ENCODE measurements at places on chromosomes 5 and 9.
A peak's percentile ranks its signal among the peaks of the same experiment; 100 is the strongest.

DNA sequence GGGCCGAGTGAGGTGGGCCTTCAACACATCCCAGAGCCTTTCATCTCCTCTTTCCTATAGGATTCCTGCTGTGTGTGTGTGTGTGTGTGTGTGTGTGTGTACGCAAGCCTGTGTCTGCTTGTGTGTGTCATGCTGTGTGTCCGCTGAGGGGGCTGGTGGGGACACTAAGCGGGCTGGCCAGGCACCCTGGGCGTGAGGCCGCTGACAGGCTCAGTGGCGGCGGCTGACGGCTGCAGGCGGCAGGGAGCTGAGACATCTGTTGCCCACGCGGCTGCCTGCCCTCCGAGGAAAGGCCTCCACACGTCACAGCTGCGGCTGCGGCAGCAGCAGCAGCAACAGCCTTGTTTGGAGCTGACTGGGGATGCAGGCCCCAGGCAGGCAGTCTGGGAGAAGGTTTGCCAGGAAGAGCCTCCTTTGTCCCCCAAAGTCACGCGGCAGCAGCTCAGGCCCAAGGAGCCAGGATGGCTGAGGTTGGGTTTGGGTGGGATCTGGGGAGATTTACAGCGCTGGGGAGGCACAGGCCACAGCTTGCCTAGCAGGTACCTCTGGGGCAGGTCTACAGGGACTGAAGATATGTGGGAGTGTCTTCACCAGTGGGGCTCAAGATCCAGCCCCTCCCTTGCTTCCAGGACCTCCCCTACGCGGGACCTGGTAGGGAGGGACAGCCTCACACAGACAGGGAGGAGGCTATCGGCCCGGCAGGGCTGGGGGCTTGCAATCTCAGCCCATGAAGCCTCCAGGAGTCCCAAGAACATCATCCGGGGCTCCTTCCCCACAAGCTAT lies 1.8 kb downstream of the PDLIM4 start:
- no peak for DNase-seq

GRCh38 chr5:169788168-169788567 lies 151.1 kb downstream of the DOCK2 start:
- DNase-seq = no peak

DNA sequence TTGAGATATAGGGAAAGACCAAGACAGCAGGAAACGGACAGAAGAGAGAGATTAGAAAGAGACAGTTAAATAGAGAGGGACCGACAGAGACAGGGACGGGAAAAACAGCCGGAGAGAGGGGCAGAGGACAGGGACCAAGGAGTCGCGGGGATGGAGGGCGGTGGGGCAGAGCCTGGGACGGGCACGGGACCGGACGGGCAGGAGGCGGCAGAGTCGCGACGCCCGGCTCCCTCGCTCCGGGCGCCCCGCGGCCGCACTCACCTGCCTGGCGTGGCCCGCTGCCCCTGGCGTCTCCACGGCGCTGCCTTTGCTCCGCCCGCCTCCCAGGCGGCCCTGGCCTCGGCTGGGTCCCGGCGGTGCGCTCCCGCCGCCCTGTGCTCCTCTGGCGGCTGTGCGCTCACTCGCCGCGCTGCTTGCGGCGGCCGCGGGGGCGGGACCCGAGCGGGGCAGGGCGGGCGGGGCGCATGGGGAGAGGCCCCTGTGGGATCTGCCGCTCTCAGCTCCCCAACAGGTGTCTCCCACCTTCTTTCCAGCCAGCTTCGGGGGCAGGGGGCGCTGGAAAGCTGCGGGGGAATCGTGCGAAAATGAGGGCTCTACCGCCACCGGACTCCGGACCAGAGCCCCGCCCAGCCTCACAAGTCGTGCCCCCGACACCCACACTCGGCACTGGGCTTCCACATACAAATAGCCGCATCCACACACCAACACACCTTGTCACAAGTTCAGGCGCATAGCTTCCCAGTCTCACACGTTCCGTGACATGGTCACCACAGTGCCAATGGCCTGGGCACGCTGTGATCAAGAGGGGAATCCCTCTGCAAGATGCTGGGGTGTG lies at the start of gene ARID3C:
TSS of gene ARID3C (minus strand) at position 411 of the 835 bp plus-strand sequence. CDS start 1,052 bp downstream, outside the sequence.
- peak; percentile 10 for DNase-seq

DNA sequence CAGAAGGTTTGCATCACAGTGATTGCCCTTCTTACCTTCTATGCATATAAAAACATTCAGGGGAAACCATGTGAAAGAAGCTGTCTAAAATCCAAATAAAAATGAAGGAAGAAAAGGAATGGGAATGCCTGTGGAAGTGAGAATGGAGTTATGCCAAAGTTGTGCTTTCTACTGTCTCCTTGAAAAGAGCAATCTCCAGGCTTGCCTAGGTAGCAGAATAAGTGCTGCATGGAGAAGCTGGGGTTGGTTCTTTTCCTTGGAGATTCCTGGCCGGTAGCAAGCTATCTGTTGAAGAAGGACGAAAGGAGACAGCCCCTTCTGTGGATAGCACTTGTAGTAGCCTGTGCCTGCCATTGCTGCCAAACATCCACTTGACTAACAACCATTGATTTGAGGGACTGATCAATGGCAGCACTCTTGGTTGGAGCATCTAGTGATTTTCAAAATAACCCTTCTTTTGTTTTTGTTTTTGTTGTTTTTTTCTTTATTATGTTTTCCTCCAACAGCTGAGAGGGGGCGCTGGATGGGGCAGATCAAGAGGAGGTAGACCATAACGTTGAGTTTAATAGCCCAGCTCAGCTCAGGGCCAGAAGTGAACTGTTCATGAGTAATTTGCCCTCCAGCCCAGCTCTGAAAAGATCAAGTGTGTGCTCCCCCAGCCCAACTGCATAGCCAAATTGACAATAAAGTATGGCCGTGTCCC lies 1.6 kb downstream of the PLCXD3 start:
- DNase-seq = no peak

- DNase-seq = peak; percentile 99
Observed at GRCh38 chr9:23826120-23826629, at the start of gene ELAVL2. Gene ELAVL2, minus strand, starts transcription at chr9:23826240. Its CDS starts 64,006 bp downstream, at chr9:23762234.

GRCh38 chr9:105195259-105195658 lies 49.2 kb upstream of the SLC44A1 start:
- no peak for DNase-seq

- no peak for DNase-seq
Observed at GRCh38 chr5:80752427-80752826, 97.6 kb upstream of the DHFR start.

GRCh38 chr9:93112864-93113389 lies 16.9 kb downstream of the CARD19 start:
- DNase-seq = no peak

GRCh38 chr5:151581812-151582583 lies 9.1 kb downstream of the FAT2 start:
- no peak for DNase-seq

GRCh38 chr9:93575796-93576257 lies 557 bp upstream of the PHF2 start:
- DNase-seq = no peak

DNA sequence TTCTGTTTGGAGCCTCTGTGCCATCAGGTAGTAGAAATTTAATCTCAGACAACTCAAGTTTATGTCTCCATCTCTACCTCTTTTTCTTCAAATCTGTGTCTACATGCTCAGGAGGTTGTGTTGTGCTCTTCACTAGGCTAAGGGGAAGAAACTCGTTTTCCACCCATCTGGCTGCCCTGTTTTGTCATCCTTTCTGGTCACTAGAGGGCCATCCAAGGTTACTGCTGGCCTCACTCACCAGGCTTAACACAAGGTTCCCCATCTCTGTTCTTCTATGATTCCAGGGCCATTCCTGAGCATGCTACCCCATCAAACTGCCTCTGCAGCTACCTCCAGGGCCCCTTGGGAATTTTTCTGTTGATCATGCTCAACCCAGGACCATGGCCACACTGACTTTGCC lies 213.3 kb upstream of the FBXL7 start:
- no peak for DNase-seq

DNA sequence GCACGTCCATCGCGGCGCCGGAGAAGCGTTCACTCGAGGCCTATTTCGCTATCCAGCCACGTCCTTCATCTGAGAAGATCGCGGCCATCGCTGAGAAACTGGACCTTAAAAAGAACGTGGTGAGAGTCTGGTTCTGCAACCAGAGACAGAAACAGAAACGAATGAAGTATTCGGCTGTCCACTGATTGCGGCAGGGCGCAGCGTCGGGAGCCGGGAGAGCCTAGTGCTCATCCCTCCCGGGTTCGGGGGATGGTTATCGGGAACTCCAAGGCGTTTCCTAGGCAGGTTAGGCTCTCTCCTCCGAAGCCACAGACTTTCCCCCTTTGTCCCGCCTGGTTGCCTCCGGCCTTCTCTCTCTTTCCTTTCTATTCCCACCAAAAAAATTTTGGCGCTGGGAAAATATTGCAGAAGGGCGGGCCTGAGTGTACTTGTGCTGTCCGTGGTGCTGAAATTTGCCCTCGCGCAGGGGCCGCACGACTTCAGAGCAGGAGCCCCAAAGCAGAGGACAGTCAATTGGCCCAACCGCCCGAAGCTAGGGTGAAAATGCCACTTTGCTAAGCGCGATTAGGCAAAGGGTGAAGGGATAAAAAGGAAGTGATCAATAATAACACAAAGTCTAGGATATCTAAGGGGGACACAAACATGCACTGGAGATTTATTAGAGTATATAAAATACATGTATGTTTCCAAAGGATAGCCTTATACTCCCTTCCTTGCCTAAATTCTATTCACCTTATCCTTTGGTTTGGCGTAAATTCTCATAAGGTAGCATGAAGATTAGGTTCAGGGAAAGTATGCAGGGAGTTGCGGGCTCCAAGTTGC lies 1.8 kb downstream of the POU4F3 start:
- DNase-seq = no peak

GRCh38 chr5:72623936-72624335 lies 116.7 kb upstream of the ZNF366 start:
- no peak for DNase-seq

DNA sequence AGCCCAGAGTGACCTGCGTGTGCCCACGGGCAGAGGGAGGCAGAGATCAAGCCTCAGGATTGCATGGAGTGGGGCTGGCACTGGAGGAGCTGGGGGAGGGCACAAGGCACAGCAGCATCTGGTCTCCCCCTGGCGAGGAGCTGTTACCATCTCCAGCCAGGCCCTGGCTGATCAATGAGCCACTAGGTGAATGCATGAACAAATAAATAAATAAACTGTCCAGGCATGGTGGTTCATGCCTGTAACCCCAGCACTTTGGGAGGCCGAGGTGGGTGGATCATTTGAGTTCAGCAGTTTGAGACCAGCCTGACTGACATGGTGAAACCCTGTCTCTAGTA lies 14.3 kb upstream of the PSMB7 start:
- DNase-seq = no peak

- DNase-seq = peak; percentile 81
Observed at GRCh38 chr5:16135003-16135402, 44.6 kb downstream of the MARCHF11 start.

DNA sequence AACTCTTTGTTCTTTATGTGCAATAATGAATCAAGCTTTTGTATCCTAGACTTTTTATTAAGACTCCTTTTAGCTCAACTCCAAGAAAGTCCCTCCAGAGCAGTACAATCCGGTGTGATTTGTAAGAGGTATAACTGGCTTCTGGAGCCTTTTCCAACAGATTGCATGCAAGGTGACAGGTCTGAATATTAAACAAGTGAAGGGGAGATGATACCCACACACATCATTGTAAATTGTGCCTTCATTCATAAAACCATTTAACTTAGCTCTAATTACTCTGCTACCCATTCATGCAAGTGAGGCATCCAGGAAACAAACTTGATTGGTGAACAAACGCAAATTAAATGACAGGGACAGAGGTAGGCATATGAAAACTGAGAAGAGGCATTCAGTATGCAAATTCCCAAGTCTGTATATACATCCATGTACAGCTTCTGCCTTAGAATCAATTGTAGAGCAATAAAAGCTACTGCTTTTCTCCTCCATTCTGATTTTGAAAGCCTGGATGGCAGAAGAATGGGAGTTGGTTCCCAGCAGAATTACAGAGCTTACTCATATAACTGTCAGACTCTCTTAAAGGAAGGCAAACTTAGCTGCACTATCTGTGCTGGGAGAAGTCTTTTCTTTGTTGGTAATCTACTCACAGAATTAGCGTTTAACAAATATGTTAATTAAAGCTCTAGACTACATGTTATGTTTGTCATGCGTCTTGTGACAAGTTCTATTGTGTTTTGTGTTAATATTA lies 261.0 kb upstream of the CDH6 start:
- no peak for DNase-seq

DNA sequence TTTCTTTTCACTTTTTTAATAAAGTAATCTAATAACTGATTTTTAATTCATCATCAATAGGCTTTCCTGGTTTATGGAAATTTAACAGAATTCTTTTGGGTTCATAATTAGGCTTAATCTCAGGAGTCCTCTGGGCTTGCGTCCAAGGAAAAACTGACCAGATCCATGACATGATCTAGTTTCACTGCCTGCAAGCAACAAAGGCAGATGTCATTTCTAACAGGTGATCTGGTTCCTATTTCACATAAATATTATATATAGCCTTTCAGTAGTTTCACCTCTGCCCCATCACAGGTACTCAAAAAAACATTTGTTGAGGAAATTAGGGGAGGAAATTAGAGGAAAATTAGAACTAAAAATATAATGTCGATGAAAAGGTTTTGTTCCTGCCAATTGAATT lies 126.4 kb downstream of the FBXL17 start:
- DNase-seq = no peak

GRCh38 chr9:89843591-89843990 lies 238.8 kb downstream of the GADD45G start:
- no peak for DNase-seq

DNA sequence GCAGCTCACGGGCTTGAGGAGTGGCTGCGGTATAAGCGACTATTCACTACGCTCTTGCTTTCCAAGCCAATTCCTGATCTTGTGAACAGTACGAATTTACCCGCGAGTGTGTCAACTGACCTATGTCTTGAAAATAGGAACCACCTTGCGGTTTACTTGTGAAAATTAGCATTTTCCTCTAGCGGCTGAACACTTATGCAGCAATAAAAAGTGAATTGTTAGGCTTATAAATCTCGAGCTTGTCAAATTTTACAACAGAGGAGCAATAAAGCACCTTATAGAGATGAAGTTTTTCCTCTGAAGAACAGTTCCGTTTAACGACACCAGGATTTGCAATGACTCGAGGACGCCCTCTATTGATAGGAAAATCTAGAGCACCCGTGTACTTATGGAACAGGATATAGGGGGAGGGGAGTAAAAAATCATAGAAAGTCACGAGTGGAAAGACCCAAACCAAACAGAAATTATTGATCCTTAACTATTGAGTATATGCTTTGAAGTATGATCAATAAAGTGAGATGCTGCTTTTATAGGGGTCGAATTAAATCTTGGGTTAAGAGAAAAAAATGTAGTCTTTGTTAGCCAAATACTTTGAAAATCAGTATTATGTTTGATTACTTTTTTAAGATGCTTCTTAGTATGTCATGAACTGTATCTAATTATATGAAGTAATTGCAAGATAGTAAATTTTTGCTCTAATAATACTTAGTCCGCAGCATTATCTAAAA lies 1.9 kb upstream of the RGMB start:
- DNase-seq = peak; percentile 81

DNA sequence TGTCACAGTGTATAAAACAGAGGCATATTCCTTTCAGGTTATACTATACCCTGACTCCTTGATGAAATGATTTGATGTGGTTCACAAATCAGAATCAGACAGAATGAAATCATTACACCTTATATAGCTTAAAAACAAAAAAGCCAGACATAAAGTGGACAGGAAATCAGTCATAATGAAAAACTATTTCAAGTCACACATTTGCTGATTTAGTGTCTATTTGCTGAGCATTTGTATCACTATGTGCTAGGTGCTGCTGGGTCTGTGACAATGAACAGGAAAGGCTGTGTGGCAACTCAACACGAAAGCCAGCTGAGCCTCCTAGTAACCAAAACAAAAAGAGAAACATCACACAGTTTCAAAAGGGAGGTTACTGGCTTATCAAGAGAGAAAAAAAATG lies 194.0 kb downstream of the EFNA5 start:
- peak; percentile 52 for DNase-seq

GRCh38 chr5:139147483-139148087 lies 50.6 kb downstream of the SIL1 start:
- DNase-seq = no peak
